ENCODE measurements at places on chromosomes 1 and 21. TPM values are rescaled to one million over a fixed set of nuclear protein-coding genes. Genes with fewer than 3 reads are reported as not detected.

GRCh38 chr1:1072299-1072848 lies 1.7 kb downstream of the RNF223 start:
- DNase-seq, result no peak

Gene ELOVL1
- 30.1 TPM for polyA plus RNA-seq

DNA sequence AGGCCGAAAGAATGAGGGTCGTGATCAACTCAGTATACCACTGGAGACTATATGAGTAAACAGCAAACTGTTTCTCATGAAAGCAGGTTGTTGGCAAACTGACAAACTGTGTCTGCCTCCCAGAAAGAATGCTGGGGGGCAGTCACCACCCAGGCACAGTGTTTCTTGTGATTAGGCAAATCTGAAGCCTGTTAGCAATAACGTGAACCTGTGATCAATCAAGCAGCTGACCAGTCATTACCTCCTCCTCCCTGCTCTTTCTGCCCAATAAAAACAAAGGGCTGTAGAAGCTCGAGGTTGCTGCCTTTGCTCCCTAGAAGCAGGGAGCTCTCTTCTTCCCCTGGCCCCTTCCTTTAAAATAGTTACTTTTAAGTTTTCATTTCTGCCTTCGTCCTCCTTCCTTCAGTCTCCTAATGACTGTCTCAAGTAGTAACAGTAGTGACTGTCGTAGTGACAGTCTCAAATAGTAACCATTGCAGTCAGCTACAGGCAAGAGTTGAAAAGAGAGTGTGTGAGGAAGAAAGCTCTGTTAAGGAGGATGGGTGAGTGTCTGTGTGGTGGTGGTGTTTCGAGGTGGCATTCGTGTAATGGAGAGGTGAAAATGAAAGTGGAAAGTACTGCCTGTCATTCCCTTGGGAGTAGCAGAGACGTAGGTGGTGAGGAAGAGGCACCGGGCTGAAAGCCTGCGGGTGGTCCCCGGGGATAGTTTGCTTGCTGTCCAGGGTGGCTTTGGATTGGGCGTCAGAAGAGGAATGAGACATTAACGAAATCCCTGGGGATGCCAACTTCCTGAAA lies 14.5 kb downstream of the HHAT start:
- no peak for DNase-seq

Gene SYT14
- polyA plus RNA-seq, result 1.7 TPM

Gene C8B
- not detected for polyA plus RNA-seq

DNA sequence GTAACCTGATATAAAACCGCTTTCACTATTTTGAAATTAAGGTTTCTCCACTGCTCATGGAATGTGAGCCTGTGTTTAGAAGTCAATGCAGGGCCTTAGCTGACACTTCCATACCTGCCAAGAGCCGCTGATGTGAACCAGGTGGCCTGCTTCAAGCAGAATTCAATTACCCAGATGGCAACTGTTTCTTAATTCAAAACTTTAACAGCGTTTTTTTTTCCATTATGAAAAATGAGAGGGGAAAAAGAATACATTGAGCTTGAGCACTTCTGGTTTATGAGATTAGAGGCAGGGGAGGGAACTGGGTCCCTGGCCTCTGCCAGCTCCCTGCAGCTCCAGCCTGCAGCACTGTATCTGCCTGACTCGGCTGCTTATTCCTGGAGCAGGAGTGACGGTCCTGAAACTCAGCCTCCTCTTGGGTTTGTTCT lies 7.7 kb upstream of the ATP1A1 start:
- DNase-seq, result no peak

Measured in forelimb muscle (tissue), 1 donor.